ENCODE measurements at places on chromosomes 3 and 15.

DNA sequence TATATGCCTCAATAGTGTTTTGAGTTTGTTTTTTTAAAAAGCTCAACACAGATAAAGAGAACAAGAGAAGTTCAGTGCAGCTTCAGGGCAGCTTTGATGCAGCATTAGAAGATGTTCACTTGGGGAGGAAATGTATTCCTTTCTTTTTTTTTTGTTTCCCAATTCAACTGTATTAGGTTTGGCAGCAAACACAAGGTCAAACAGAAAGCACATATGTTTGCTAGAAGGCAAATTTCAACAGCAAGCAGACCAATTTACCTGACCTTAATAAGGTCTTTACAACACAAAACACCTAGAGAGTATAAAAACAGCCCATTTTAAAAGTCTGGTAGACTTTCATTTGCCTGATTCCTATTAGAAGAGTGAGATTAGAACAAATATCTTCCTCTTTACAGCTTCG lies 7.3 kb upstream of the CDAN1 start:
- DNase-seq = no peak

DNA sequence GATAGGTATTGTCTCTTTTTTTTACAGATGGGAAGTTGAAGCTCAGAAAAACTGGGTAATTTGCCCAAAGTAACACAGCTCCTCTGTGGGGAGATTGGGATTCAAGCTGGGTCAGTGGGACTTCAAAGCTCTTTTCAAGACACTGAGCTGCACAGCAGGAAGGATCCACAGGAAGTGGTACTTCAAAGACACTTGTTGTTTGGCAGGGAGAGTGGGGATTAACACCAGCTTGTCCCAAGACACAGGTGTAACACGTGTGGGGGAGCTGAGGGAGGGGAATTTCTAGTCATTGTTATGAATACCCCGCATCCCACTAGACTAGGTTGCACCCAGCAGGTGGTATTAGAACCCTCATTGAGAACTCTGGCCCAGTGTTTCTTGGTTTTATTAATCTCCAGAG lies 116.0 kb downstream of the FOXB1 start:
- no peak for DNase-seq

DNA sequence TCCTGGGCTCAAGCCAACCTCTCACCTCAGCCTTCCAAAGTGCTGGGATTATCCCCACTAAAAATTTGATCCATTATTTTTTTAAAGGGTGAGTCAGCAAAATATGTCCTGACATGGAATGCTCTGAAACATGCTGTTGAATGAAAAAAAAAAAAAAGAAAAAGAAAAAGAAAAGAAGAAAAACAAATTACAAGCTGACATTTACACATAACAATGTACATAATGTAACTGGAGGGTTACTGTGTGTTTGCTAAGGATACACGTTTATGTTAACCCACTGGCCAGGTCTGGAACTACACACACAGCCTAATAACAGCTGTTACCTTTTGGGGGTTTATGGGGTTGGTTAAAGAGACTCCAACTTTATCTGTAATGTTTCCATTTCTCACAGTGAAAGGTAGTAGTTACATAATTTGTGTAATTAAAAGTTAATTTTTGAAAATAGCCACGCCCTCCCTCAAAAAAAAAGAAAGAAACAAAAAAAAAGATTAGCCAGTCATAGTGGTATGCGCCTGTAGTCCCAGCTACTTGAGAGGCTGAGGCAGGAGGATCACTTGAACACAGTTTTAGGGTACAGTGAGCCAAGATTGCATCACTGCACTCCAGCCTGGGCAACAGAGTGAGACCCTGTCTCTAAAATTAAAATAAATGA lies 3.1 kb upstream of the MESP2 start:
- peak; percentile 56 for DNase-seq

GRCh38 chr3:78277801-78278200 lies 1237.9 kb downstream of the ROBO2 start:
- no peak for DNase-seq

DNA sequence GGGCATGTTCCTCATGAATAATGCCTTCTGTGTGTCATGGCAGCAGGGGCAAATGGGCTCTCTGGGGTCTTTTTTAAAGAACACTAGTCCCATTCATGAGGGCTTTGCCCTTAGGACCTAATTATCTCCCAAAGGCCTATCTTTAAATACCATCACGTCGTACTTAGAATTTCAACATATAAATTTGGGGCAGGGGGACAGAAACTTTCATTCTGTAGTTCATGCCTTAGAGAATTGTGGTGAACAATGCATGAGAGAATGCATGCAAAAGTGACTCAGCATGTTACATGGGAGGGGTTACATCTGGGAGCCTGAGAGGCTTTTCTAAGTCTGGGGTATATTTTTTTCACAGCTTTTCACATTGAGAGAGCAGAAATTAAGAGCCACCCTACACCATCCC lies 208.5 kb upstream of the ROPN1 start:
- peak; percentile 3 for DNase-seq

- DNase-seq = no peak
Observed at GRCh38 chr15:90097475-90097874, 4.8 kb downstream of the IDH2 start.

- DNase-seq = peak; percentile 92
Observed at GRCh38 chr3:170614214-170614966, 28.5 kb upstream of the SLC7A14 start.

- DNase-seq = no peak
Observed at GRCh38 chr15:86076468-86076867, 3.2 kb upstream of the AGBL1 start.

- DNase-seq = no peak
Observed at GRCh38 chr3:138113326-138113725, 2.1 kb downstream of the DZIP1L start.

DNA sequence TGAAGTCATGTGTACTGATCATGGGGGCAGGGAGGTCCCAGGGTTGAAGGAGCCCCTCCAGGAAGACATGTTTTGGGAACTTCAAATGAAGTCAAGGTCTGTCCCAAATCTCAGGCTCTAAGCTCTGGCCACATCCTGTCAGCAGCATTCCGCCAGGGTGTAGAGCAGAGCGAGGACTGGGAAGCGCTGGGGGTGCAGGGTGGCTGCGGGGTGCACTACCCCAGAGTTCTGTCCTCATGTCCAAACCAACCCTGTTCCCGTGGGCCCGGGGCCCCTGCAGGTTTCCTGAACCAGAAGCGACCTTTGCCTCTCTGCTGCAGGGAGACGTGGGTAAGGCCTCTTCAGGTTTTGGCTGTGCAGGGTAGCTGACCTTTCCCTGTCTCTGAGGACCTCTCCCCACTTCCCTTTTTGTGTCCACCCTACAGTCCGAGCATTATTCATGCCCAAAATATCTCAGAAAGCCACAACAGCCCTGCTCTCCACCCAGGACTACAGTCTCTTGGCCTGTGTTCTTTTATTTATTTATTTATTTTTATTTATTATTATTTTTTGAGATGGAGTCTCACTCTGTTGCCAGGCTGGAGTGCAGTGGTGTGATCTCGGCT lies 26.6 kb upstream of the FLNB start:
- no peak for DNase-seq

- no peak for DNase-seq
Observed at GRCh38 chr15:98146031-98146820, 185.7 kb downstream of the ARRDC4 start.

DNA sequence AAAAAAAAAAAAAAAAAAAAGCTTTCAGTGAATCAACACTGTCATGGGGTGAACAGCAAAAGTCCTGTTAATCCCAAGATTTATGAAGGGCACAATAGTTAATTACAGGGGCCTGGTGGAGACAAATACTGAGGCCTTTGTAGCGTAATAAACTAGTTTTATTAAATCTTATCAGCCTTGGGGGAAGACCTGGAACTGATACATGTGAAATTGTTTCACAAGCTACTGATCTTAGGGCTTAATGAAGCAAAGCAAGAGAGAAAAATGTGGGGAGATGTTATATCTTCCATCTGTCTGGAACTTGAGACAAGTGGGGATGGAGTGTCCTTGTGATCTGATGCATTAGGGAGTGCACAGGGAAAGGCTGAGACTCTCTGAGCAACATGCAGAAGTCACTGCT lies 47.9 kb upstream of the OSBPL11 start:
- DNase-seq = no peak

DNA sequence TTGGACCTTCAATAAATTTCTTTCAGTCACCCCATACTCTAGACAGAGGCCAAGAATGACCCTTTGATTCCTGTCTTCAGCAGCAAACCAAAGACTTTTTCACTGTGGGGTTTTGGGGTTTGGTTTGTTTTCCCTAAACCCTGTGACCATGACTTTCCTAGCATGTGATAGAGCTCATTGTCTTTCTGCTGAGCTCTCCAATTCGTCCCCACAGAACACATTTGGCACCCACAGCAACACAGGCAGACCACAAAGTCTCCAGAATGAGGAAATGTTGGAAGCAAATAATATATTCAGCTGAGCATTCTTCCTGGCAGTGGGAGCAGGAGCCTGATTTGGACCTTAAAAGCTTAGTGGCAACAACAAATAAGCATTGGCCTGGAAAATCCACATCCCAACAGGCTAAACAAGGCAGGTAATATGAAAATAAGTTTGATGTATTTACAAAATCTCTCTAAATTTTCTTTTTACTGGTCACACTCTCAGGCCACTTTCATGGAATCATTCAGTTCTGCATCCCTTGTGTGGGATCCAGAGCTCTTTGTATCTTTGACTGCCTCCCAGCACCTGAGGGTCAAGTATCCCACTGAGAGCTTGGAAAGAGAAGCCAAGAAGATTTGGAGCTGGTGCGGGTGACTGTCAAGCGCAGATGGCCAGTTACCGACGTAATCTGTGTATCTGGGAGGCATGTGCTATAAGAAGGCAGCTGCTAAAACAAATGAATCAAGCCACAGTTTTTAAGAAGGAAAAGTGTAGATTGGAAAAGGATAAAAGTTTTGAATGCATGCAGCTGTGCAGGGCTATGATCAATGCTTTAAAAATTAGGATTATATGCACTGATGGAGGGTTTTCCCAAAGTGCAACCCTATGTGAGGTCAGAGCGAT lies 36.5 kb upstream of the CPB1 start:
- no peak for DNase-seq

DNA sequence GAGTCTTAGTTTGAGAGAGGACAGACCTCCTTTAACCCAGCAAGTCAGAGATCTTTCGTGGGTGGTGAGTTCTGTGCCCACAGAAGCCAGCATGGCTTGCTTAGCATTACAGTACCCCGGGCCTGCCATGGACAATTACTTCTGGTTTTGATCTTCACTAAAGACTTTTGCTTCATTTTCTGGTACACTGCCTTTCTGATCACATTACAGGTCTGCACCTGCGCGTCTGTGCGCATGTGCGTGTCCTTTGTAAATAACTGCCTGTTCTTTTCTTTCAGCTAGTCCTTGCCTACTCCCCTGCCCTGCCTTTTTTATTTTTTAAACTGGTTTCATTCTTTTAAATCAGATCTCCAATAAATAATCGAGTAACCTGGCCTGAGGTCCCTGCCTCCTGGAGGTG lies 57.1 kb upstream of the CMTM8 start:
- DNase-seq = no peak

DNA sequence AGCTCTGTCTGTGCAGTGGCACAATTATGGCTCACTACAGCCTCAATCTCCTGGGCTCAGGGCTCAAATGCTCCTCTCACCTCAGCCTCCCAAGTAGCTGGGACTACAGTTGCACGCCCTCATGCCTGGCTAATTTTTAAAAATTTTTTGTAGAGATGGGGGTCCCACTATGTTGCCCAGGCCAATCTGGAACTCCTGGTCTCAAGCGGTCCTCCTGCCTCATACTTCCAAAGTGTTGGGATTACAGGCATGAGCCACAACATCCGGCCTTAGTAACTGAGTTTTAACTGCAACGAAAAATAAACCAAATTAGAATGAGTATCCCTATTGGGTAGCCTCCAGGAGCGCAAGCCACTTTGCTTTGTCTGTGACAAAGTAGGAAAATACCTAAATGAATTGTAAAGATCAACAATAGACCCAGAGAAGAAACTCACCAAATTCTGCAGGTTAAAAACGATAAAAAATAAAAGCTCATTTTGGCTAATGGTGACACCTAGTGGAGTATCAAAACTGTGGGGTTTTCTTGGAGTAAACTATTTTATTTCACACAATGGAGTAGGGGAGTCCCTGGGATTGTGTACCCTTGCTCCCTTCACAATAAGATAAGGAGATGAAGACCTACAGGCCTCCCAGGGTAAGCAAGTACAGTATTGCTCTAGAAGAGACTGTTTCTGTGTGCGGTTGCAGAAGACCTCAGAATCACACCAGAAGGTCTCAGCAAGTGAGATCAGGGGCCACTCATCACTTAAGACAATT lies 21.0 kb upstream of the CA12 start:
- DNase-seq = peak; percentile 46

DNA sequence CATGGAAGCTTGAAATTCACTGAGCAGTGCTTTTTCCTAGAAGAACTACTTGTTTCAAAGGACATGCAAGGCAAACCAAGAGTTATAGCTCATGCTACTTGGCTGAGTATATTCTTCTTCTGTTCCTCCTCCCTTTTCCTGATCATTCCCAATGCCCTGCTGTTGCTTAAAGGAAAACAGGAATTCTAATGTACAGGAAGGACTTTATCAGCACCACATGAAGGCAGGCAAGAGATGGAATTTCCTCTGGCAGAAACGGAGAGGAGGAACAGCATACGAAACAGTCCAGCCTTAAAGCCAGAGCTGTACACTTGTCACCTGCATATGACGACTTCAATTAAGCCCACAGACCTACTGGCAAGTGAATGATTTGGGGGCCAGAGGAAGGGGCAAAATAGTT lies 15.7 kb downstream of the MEIS2 start:
- no peak for DNase-seq

GRCh38 chr15:41926185-41927056 lies 32.6 kb upstream of the SPTBN5 start:
- DNase-seq = peak; percentile 45

DNA sequence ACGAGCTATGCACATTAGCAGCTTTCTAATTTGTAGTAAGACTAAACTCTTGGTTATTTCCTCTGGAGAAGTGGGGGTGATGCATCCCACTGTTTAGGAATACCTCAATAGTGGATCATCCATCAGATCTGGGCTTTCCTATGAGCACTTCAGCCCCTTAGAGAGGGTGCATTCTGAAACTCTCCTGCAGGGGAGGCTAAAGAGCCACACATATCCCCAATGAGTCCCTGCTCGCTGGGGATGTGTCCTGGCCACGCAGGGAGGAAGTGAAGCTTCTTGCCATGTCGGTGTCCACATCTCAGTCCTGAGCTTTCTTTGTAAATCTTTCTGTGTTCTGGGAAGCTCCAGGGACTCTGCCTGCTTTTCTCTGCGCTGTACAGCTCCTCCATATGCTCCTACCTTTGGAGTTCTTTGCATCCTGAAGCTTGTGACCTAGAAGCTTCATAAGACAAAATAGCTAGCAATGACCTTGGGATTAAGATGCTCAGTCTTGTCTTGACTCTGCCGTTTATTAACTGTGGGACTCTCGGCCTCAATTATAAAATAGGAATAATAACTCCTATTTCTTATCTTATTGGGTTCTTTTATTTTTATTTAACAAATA lies 28.3 kb upstream of the MASP1 start:
- DNase-seq = peak; percentile 68

GRCh38 chr15:68249058-68249713 lies 19.7 kb upstream of the CLN6 start:
- DNase-seq = no peak

GRCh38 chr3:133893683-133894352 lies 1.9 kb downstream of the RAB6B start:
- DNase-seq = no peak

Measured in epithelial cell of esophagus (primary cell).